Stimulated activated CD4-positive, alpha-beta T cell treated with anti-CD3 and anti-CD28 coated beads, Interleukin-15, amount 100 ng/mL, for 1 hour (primary cell): ENCODE measurements at places on chromosomes 4 and X.

GRCh38 chrX:38601866-38602265, 40.5 kb downstream of the TSPAN7 start:
- DNase-seq = no peak

DNA sequence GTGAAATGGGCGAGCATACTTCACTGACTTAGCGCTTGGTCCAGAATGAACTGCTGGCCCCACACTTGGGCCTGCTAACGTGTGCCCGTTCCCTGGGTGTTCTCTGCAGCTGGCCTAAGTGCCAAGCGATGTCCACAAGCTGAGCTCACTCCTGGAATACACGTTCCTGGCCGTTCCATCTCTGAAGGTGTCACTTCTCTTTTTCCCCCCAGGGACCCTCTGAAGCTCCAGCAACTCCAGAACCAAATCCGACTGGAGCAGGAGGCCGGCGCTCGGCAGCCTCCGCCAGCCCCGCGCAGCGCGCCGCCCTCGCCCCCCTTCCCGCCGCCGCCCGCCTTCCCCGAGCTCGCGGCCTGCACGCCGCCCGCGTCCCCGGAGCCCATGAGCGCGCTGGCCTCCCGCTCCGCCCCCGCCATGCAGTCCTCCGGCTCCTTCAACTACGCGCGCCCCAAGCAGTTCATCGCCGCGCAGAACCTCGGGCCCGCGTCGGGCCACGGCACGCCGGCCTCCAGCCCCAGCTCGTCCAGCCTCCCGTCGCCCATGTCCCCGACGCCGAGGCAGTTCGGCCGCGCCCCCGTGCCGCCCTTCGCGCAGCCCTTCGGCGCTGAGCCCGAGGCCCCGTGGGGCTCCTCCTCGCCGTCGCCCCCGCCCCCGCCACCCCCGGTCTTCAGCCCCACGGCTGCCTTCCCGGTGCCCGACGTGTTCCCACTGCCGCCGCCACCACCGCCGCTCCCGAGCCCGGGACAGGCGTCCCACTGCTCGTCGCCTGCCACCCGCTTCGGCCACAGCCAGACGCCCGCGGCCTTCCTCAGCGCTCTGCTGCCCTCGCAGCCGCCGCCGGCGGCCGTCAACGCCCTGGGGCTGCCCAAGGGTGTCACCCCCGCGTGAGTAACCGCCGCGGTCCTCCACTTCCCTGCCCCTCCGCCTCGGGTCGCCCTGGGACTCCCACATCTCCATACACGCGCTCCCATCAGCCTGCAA, 132.3 kb downstream of the CBR4 start:
- DNase-seq = no peak

DNA sequence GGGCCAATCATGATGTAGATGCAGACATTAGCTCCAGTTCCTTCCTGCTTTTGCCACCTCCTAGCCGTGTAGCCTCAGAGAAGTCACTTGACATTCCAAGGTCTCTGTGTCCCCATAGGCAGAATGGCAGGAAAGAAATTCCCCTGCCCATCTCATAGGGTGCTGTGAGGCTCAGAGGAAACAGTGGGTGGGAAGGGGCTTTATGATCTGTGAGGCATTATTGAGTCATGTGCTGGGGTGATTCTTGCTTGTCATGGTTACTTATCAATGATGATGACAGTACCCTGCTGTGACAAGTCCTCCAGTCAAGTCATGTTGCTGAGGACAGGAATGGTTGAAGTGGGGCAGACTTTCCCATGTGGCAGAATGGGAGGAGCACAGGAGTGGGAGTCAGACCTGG, 63.7 kb downstream of the MSX1 start:
- DNase-seq = no peak

DNA sequence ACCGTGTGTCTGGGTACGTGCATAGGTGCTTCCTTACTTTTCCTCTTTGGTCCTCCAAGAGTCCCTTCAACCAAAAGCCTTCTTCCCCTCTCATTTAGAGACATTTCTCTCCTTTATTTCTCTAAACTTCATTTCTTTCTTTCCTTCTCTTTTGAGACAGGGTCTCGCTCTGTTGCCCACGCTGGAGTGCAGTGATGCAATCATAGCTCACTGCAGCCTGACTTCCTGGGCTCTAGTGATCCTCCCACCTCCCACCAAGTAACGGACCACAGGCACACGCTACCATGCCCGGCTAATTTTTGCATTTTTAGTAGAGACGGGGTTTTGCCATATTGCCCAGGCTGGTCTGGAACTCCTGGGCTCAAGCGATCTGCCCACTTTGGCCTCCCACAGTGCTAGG, 42.2 kb downstream of the ACOX3 start:
- no peak for DNase-seq

GRCh38 chr4:98539299-98539698, 119.1 kb downstream of the TSPAN5 start:
- DNase-seq = no peak

- no peak for DNase-seq
These were observed 694 bp downstream of the OCRL start for GRCh38 chrX:129540722-129541184.

DNA sequence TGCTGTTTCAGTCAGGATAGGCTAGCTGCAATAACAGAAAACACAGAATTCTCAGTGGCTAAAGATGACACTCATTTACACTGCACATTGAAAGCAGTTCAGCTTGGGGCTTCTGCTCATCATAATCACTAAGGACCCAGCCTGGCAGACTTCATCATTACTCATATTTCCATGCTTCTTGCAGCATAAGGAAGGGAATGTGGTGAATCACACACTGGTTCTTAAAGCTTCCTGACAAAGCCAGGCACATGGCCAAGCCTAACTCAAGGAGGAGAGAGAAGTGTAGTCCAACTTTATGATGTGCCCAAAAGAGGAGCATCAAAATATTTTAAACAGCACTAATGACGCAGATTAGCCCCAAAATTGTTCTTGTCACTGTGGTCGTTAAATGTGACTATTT, 186.5 kb downstream of the BANK1 start:
- DNase-seq = no peak

- no peak for DNase-seq
These were observed 11.1 kb downstream of the USP26 start for GRCh38 chrX:133085785-133086184.

DNA sequence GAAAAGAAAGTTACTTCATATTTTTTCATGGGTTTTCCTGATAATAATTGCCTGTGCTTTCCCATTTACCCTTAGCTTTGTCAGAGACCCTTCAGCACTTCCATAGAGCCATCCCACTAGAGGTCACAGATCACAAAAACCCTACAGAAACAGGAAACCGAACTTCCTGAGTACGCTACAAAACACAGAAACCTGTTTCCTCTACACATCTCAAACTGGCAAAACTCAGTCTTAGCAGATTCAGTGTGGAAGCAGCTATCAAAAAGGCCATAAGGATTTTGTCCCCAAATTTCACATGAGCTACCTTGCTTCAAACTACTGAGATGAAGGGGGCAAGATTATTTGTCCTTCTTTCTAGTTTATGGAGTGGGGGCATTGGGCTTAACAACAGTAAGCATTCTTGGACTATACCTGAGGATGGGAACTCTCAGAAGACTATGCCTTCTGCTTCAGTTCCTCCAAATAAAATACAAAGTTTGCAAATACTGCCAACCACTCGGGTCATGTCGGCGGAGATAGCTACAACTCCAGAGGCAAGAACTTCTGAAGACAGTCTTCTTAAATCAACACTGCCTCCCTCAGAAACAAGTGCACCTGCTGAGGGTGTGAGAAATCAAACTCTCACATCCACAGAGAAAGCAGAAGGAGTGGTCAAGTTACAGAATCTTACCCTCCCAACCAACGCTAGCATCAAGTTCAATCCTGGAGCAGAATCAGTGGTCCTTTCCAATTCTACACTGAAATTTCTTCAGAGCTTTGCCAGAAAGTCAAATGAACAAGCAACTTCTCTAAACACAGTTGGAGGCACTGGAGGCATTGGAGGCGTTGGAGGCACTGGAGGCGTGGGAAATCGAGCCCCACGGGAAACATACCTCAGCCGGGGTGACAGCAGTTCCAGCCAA, at the start of gene MMRN1:
MMRN1 (plus strand) TSS at position 206 of the 902 bp plus-strand sequence; CDS start at position 324, 118 bp downstream.
- no peak for DNase-seq

DNA sequence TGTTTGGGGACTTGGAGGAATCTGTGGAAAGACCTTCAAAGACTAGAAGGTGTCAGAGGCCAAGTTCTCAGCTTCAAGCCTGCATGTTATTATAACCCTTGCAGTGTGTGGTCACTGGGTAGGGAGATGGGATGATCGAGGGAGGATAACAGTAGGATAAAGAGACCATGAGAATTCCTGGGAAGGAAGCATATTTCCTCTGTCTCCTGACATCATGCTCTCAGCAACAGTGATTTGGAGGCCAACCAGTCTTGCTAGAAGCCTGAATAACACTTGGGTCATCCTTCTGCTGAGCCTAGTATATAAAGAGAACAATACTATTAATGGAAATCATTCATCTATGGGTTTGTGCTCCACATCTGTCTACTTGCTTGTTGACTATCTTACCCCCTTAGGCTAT, 40.9 kb upstream of the ANXA3 start:
- DNase-seq = no peak

- DNase-seq = no peak
These were observed 140.4 kb downstream of the ZNF674 start for GRCh38 chrX:46404774-46405173.

DNA sequence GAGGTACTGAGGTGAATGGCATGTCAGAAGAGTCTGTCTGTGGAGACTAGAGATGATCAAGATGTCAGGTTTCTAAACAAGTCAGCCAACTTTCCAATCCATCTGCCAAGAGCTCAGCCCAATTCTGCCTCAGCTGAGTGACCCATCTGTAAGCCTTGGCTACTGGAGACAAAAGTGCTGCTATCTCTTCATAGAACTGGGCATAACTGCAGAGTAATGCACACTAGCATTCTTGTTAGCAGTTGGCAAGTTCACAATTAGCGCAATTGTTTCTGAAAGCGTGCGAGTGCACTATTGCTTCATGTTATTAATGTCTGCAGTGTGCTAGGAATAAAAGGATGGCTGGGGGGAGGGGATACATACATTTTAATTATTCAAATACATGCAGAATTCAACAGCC, 32.9 kb upstream of the SH3D19 start:
- no peak for DNase-seq

DNA sequence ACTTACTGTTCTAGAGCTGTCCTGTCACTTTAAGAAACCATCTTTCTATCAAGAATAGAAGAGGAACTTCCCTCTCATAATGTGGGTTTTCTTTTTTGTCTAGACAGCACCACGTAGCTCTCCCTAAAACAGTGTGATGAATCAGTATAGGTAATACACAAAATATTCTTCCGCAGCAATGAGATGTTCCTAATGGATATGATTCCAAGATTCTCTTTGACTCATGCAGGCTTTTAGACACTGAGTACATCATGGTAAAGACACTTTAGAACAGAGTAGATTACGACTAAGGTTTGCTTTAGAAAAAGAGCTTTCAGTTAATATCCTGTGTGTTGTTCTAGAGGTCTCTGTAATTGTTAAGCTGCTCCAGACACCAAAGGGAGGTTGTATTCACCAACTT, 69.8 kb downstream of the PTTG2 start:
- no peak for DNase-seq

- DNase-seq = no peak
These were observed 272.8 kb upstream of the EPHA5 start for GRCh38 chr4:65943076-65943475.

DNA sequence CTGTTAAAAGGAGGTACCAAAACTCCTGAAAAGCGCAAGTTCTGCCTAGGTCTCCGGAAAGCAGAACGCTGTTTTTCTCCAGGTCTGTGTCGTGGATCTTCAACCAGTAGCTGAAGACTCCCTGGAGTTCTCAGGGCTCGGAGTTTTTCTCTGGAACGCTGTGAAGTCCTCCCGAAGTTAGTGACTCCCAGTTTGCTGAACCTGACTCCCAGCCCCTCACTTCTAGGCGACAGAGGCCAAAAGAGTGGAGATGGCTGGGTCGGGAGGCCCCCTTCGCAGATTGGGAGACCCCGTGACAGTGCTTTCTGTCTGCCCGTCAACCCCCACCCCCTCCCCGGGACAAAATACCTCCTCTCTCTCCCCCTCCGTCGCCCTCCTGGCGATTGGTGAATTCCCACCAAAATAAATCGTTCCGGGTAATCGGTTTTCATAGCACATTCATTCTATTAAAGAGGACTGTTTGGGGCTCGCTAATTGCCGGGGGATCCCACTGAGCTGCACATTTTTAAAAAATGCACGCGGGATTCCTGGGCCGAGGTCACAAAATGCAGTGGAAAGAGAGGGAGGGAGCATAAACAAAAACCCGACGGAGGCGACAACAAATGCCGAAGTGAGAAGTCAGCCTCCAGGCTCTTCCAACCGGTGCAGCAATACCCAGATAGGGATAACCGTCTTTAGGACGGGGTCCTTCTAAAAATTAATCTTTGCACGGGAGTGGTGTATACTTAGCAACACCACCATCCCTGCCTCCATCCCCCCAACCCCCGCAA, 4.0 kb upstream of the MSX1 start:
- DNase-seq = no peak

- no peak for DNase-seq
These were observed 22.5 kb downstream of the SLC39A8 start for GRCh38 chr4:102322736-102323135.
